ENCODE measurements at places on chromosomes 6 and 20. TPM values are rescaled to one million over a fixed set of nuclear protein-coding genes. Genes with fewer than 3 reads are reported as not detected.
A peak's percentile ranks its signal among the peaks of the same experiment; 100 is the strongest.

GRCh38 chr6:6260196-6260722 is 60.2 kb downstream of the F13A1 start:
- no peak overlapping the region for H3K27ac ChIP-seq
- H3K36me3 ChIP-seq, result no peaks in the 10 kb centered on the region
- no peaks in the 10 kb centered on the region for H3K27me3 ChIP-seq
- H3K4me1 ChIP-seq, result no peaks in the 10 kb centered on the region

DNA sequence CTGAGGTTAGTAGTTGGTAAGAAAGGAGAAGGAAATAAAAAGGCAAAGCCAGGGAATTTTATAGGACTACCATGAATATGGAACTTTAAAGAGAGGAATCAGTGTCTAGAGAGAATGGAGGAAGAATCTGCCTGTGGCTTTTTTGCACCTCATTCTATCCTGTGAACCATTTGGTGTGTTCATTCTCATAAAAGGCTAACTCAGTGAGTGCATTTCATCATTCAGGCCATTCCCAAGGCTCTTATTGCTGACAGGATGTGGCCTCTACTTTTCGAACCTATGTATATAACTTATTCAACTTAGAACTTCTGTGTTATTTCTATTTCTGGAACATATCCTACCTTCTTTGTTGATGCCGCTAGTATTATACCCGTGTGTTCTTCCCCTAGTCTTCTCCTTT is 27.1 kb downstream of the HSF2 start:
- peaks cover 4% of the 10 kb centered on the region for H3K36me3 ChIP-seq
- no peaks in the 10 kb centered on the region for H3K4me1 ChIP-seq
- DNase-seq, result no peak
- no peak overlapping the region for H3K4me3 ChIP-seq

GRCh38 chr6:65627015-65627414 is 80.0 kb downstream of the EYS start:
- no peaks in the 10 kb centered on the region for H3K36me3 ChIP-seq
- no peak overlapping the region for H3K4me3 ChIP-seq
- DNase-seq, result no peak
- no peak overlapping the region for H3K27ac ChIP-seq

GRCh38 chr6:90212274-90212673 is 84.4 kb downstream of the BACH2 start:
- no peaks in the 10 kb centered on the region for H3K4me1 ChIP-seq
- no peaks in the 10 kb centered on the region for H3K36me3 ChIP-seq
- no peak overlapping the region for H3K27ac ChIP-seq
- H3K4me3 ChIP-seq, result no peak overlapping the region
- no peak for DNase-seq

DNA sequence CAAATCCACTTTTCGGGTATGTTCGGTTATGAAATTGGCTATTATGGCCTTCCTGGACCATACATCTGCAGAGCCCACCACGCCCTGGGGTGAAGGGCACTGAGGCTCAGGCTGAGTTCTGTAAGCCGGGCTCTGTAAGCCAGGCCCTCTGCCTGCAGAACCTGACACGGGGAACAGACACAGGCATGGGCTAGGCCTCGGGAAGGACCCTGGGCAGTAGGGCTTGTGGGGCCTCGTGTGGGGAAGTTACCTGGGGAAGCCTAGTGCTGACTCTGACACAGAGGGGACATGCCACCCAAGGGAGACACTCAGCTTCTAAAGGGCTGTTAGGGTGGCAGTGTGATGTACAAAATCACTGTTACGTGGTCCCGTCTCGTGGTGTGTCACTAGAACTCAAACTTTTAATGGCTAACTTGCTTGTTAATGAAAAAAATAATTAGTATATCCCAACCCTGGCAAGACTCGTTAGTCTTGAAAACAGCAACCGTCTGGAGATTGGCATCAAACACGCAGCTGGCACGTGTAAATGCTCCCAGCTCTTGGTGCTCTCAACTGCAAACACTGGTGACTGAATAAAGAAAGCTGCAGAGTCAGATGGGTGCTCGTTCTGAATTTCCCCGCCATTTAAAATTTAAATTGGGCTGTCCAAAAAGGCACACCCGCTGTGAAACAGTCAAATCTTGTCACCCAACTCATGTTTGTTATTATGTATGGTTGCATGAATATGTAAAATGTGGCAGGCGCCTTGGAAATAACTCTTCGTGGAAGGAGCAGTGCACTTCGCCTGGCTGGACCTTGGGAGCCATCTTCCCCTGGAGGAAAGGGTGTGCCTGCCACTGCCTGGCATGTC is 23.6 kb upstream of the TCFL5 start:
- no peak overlapping the region for H3K4me3 ChIP-seq
- no peaks in the 10 kb centered on the region for H3K27me3 ChIP-seq

DNA sequence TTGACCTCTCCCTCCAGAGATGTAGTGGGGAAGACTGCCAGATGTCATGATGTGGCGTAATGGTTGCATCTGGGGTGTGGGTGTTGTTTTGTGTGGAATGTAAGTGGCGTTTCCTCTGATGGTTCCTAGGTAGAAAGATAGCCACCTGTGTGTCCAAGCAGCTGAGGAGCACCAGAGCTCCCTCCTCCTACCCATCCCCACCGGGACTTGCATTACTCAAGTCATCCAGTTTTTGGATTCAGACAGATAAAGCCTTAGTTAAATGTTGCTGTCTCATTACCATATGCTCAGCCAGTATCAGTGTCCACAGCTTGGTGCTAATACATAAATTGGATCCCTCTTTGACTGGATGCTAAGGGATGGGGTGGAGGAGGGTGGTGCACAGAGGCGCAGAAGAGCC is 282.3 kb downstream of the TBC1D7 start:
- peaks cover 6% of the 10 kb centered on the region for H3K4me1 ChIP-seq
- H3K4me3 ChIP-seq, result no peak overlapping the region
- H3K27ac ChIP-seq, result no peak overlapping the region
- H3K36me3 ChIP-seq, result no peaks in the 10 kb centered on the region

DNA sequence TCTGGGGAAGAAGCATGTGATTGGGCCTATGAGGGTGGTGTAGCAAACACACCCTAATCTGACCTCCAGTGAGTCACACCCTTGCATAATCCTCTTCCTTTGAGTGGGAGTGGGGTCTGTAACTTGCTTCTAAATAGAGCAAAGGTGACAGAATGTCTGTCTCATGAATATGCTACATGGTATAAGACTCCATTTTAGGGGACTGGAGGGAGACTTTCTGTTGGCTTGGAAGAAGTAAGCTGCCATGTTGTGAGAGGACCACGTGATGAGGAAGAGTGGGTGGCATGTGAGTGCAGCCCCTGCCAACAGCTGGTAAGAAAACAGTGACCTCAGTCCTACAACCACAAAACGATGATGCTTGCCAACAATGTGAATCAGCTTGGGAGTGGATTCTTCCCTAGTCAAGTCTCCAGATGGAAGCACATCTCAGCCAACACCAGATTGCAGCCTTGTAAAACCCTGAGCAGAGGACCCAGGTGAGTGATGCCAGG is 3.7 kb downstream of the AK9 start:
- no peaks in the 10 kb centered on the region for H3K36me3 ChIP-seq
- H3K4me3 ChIP-seq, result no peak overlapping the region
- DNase-seq, result no peak
- H3K4me1 ChIP-seq, result no peaks in the 10 kb centered on the region

DNA sequence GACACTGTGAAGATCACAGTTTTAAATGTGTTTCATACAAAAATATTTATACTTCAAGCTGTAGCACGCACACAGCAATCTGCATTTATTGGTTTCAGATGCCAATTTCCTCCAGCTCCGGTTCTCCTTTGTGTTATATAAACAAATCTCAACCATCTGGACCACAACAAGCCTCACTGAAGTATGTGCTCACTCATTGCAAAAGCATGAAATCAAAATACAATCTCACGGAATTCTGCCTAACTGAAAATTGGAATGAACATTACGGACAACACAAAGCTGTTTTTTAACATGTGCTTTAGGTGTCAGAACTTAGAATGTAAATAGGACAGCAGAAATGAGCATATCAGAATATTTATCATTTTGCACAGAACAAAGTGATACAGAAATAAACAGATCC is 38.0 kb downstream of the RCAN2 start:
- no peaks in the 10 kb centered on the region for H3K36me3 ChIP-seq
- peak overlapping the region; percentile 83 for H3K27ac ChIP-seq
- H3K27me3 ChIP-seq, result no peaks in the 10 kb centered on the region
- H3K4me1 ChIP-seq, result peaks cover 5% of the 10 kb centered on the region

DNA sequence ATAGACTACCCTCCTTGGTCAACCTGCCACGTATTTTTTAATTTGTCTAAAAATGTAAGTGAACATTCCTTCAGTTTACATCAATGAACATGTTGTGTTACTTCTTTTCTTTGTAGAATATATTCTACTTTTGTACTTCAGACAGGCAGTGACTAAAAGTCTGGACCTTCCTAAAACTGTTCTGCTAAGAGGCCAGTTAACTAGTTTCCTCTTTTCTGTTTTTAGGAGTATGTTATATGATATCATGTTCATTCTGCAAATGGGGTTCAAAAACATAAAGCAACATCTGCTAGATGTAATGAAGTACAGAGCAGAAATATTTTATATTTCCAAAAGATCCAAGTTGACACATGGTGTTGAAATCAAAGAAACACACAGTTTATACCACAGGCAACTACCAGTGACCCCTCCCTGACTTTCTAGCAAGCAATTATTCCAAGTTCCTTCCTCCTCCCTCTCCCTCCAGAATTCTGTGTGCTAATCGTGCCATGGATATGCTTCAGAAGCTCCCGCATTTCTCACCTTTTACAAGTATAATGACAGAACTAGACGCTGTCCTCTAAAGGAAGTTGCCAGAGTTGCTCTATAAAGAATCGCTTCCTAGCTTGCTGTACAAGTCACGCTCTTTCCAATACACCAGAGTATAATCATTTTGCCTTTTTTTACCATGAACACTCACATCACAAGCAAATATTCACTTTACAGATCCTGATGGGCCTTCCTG is 64.7 kb downstream of the ARHGAP18 start:
- H3K4me1 ChIP-seq, result peaks cover 2% of the 10 kb centered on the region
- H3K27ac ChIP-seq, result no peak overlapping the region
- no peak overlapping the region for H3K4me3 ChIP-seq
- H3K27me3 ChIP-seq, result no peaks in the 10 kb centered on the region
- DNase-seq, result no peak
- no peaks in the 10 kb centered on the region for H3K36me3 ChIP-seq

- no peak overlapping the region for H3K4me3 ChIP-seq
- no peaks in the 10 kb centered on the region for H3K36me3 ChIP-seq
- no peaks in the 10 kb centered on the region for H3K27me3 ChIP-seq
- DNase-seq, result no peak
Measured at GRCh38 chr6:161618831-161619454, 345.1 kb upstream of the AGPAT4 start.

GRCh38 chr20:61833807-61834610 is 231.7 kb downstream of the TAF4 start:
- no peak overlapping the region for H3K4me3 ChIP-seq
- no peaks in the 10 kb centered on the region for H3K4me1 ChIP-seq
- H3K27ac ChIP-seq, result no peak overlapping the region
- DNase-seq, result peak; percentile 27
- no peaks in the 10 kb centered on the region for H3K27me3 ChIP-seq

The TMEM244 gene
- not detected for polyA plus RNA-seq

The PKIB gene
- polyA plus RNA-seq, result 14.4 TPM

The RBPJL gene
- polyA plus RNA-seq, result 0.38 TPM

The BANF2 gene
- not detected for polyA plus RNA-seq

The DDO gene
- 2.9 TPM for polyA plus RNA-seq

The MMUT gene
- 18.7 TPM for polyA plus RNA-seq

The PCK1 gene
- 49.2 TPM for polyA plus RNA-seq

Data from aorta (tissue), 5 donors.